ENCODE measurements at places on chromosomes 2 and 18. TPM values are rescaled to one million over a fixed set of nuclear protein-coding genes. Genes with fewer than 3 reads are reported as not detected.

The CACNB4 gene
- 42.4 TPM for total RNA-seq

The CAPN14 gene
- total RNA-seq = 0.82 TPM

The SERPINE2 gene
- total RNA-seq = 36.3 TPM

The RBM43 gene
- total RNA-seq = 2.0 TPM

The DSG1 gene
- under 0.01 TPM for total RNA-seq

The SERPINB4 gene
- not detected for total RNA-seq

The TRIP12 gene
- 168 TPM for total RNA-seq

The GCG gene
- total RNA-seq = 0.41 TPM

The NAT8 gene
- total RNA-seq = not detected

The PHOSPHO2 gene
- total RNA-seq = 11.8 TPM

The REG3A gene
- not detected for total RNA-seq

The DSC2 gene
- 5.3 TPM for total RNA-seq

The WNT10A gene
- total RNA-seq = not detected

The LCT gene
- total RNA-seq = not detected

The LIMS4 gene
- total RNA-seq = 0.41 TPM

The ARL6IP6 gene
- total RNA-seq = 59.5 TPM

The C1QL2 gene
- total RNA-seq = 0.41 TPM

The AFG3L2 gene
- total RNA-seq = 33.8 TPM

The CAB39 gene
- 165 TPM for total RNA-seq

The PDK1 gene
- total RNA-seq = 10.6 TPM

The LINC00305 gene
- total RNA-seq = not detected

The CNDP1 gene
- under 0.01 TPM for total RNA-seq

The MYO3B gene
- 0.41 TPM for total RNA-seq

The REG3G gene
- total RNA-seq = not detected

The PSMD14 gene
- 84.4 TPM for total RNA-seq

The UGT1A10 gene
- total RNA-seq = not detected

The NDUFB3 gene
- 39.1 TPM for total RNA-seq

The GTF2A1L gene
- not detected for total RNA-seq

The RNU2-63P gene
- total RNA-seq = not detected

The KCNE4 gene
- 2.4 TPM for total RNA-seq

The HSBP1L1 gene
- 0.82 TPM for total RNA-seq

The WBP1 gene
- 24.9 TPM for total RNA-seq

The CCDC74B gene
- total RNA-seq = 5.7 TPM

The CHRNG gene
- total RNA-seq = not detected

The VWC2L gene
- total RNA-seq = 4.1 TPM

The REG1A gene
- not detected for total RNA-seq

The HOXD4 gene
- not detected for total RNA-seq

The DPP4 gene
- 8.6 TPM for total RNA-seq

Data from frontal cortex (tissue), 4 donors.